Activated CD8-positive, alpha-beta T cell treated with anti-CD3 and anti-CD28 coated beads, Interleukin-2, amount 10 ng/mL, durations not matched to agents 7 days and 5 days (primary cell): ENCODE measurements at places on chromosomes 6 and 20. TPM values are rescaled to one million over a fixed set of nuclear protein-coding genes. Genes with fewer than 3 reads are reported as not detected.

The SOX18 gene
- 0.21 TPM for total RNA-seq

- no peak for DNase-seq
Observed at GRCh38 chr6:80744213-80744612, 637.7 kb downstream of the BCKDHB start.

The LINC00237 gene
- total RNA-seq, result not detected

DNA sequence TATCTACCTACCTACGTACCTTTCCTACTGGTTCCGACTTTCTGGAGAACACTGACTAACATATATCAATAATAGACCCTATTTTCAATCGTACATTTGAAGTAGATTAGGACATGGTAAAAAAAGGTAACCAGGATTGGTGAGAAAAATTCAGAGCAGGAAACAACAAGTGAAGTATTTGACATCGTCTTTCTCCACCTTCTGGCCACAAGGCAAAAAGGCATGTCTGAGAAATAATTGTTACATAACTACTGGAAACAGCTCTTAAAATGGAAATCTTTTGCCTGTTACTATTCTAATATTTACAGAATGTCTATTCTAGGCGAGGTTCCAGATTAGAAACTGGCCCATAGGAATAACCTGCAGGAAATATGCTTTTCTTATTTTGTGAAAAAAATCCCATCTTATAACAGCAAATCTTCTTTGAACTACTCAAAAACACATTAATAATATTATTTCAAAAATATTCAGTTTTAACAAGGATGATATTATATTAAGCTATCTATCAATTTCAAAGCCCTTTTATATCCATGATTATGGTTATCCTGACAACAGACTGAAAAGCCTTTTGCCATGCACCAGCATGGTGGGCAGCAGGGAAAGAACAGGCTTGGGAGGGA lies 80.8 kb downstream of the RCAN2 start:
- DNase-seq, result peak; percentile 26

The RALY gene
- total RNA-seq, result 232 TPM

GRCh38 chr6:138945354-138945753 lies 42.7 kb downstream of the REPS1 start:
- DNase-seq, result no peak

GRCh38 chr20:14700639-14700960 lies 363.2 kb upstream of the FLRT3 start:
- no peak for DNase-seq

DNA sequence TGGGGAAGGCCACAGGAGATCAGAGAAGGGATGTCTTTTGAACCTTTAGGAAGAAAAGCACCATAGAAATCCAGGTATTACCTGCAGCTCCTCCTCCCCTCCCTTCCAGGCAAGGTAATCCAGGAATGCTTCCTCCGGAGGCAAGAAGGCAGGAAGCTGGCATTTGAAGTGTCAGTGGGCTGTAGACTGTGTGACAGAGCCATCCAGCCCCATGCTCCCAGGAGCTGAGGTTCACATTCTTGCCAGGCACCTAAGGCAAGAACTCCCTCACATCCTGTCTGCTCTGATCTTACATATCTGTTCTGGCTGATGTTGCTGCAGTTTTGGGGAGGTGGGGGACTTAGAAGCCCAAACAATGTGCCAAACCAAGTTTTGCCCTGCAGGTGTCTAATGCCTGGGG lies 27.8 kb upstream of the SCUBE3 start:
- no peak for DNase-seq

DNA sequence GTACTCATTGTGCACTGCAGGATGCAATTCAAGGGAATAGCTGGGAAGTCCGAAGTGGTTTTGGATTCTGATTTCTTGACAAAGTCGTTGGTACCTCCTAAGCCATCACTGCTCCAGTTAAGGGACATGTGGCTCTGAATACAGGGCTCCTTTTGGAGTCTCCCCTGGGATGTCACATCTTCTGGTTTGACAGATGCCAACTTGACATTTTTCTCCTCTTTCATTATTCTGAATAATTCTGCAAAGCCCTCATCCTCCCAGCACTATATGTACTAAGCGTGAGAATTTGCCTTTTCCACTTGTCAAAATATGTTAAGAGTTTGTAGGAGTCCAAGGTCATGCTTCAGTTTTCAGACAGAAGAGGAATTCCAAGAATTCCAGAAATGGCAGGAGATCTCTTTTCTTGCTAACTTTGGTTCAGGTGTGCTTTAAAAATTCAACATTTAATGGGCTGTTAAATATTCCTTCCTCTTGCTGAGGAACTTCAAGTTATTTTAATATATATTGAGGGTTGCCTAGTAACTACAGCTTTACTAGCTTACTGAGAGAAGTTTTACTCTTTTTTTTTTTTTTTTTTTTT lies 38.7 kb downstream of the DOK5 start:
- no peak for DNase-seq

The COL12A1 gene
- not detected for total RNA-seq

GRCh38 chr6:6368684-6369052 lies 48.2 kb upstream of the F13A1 start:
- DNase-seq, result no peak

The SLC17A2 gene
- total RNA-seq, result not detected

- peak; percentile 32 for DNase-seq
Observed at GRCh38 chr6:29516108-29516507, 28.4 kb upstream of the MAS1L start.

The CLPSL2 gene
- not detected for total RNA-seq

The REV3L gene
- total RNA-seq, result 29.2 TPM

- DNase-seq, result peak; percentile 78
Observed at GRCh38 chr20:44388466-44389023, 33.0 kb downstream of the HNF4A start.

GRCh38 chr20:35300469-35301262 lies 8.4 kb upstream of the FAM83C start:
- no peak for DNase-seq

DNA sequence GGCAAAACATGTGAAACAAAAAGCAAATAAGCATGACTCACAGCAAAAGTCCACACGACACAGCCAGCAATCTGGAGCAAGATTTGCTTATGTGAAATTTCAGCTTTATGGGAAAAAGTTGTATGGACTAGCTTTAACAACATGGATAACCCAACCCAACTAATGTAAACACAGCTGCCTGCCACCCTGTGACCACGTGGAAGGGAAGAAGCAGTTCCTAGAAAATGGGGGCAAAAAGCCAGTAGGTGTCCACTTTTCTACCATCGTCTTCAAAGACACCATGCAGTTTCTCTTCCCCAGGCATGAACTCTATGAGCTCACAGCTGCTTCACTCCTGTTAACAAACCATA lies 425.4 kb upstream of the RNF217 start:
- no peak for DNase-seq

DNA sequence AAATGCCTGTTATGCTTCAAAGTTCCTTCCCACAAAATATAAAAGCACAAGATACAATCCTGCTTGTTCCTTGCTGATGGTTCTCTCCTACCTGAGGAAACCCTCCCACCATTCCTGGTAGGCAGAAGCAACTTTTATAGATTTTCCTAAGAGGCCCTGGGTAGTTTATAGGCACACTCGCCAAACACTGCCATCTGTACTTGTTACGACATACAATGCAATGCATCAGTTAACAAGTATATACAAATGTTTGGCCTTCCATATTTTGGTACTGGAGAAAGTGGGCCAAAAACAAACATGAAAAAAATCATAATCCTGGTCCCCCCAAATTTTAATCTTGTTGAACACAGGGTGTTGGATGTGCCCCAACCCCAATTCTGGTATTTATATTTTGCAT lies 16.6 kb downstream of the MCM9 start:
- no peak for DNase-seq

DNA sequence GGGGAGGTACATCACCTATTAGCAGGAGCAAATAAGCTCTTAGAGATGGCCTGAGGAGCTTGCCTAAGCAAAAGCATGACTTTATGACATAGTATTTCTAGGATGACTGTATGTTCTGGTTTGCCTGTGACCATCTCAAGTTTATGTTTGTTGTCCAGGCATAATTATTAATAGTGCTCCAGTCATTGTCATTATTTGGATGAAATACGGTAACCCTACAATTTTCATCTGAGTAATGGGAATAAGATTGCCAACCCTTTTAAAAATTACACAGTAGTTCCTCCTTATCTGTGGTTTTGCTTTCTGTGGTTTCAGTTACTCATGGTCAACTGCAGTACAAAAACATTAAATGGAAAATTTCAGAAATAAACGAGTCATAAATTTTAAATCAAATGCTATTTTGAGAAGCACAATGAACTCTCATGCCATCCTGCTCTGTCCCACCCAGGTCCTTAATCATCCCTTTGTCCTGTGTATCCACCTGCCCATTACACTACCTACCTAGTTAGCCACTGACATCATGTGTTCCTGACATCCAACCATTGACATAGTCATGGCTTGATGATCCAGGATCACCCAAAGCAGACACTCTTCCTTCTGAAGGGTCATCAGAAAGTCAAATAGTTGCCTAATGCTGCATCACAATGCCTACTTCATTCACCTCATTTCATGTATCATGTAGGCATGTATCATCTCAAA lies 27.0 kb upstream of the TFB1M start:
- no peak for DNase-seq

The HLA-DMA gene
- 28.6 TPM for total RNA-seq

DNA sequence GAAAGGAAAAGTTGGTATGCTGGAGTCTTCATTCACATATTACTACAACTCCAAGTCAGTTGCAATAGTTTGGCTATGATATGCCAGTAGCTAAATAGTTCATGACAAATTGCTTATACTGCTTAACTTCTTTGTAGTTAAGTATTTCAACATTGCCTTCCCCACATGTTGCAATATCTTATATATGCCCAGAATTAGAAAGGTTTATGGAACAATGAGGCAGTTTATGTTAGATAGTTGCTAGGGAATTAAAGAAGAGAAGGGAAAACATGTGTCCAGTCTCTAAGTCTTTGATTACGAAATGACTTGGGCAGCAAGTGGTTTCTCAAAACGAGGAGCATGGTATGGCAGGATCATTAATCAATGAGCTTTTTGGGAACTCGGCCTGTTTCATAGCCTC lies 145.8 kb downstream of the PLCB4 start:
- DNase-seq, result no peak

DNA sequence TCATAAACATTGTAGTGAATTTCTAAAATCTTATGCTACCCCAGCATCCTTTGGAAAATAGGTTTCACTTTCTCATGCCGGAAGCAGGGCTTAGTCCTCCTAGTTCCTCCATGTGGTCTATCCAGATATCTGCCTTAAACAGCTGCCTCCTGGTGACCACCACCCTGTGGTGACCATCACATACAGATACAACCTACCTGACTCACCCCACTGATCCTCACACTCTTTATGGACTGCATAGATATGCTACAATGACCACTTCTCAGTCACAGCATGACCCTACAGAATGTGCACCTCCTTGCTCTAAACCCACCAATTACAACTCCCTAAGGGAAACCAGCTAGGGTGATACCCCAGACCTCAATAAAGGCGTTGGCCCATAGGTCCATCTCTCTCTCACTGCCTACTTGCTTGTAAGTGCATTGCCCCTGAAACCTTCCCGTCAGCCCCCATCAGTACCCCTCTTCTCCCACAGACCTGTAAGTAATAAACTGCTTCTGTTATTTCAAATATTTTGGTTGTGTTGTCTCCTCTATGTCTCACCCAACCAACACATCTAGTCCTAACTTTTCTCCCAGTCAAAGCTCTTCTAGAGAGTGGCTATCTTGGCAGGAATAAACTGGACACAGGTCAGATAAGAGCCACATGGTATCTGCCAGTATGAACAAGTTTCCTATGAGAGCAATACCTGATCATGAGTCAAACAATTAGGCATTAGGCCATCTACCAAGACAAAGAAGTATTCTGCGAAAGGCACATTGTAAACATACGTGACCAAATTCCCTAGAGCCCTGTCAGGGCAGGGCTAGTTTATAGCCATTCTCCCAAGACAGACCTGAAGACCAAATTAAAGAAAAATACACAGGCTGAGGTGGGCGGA lies 39.4 kb upstream of the PLEKHG1 start:
- DNase-seq, result no peak

DNA sequence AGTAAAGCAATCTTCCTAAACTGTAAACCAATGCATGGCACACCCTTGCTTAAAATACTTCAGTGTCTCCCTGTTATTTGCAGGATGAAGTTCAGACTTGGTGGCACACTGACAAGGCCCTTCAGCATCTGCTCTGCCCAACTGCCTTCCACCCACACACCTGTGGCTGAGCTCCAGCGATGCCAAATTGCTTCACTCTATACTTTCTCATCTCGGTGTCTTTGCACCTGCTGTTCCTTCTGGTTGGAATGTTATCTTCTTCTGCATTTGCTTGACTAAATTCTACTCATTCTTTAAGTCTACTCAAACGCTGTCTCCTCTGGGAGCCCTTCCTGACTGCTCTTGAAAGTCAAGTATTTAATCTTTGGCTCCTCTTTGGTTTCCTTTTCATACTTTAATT lies 100.1 kb upstream of the SUPT3H start:
- no peak for DNase-seq

DNA sequence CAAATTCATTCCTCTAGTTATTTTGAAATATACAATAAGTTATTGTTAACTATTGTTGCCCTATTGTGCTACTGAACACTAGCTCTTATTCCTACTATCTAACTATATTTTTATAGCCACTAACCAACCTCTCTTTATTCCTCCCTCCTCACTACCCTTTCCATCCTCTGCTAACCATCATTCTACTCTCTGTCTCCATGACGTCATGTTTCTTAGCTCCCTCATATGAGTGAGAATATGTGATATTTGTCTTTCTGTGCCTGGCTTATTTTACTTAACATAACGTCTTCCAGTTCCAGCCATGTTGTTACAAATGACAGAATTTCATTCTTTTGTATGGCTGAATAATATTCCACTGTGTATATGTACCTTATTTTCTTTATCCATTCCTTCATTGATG lies 95.3 kb downstream of the ATXN1 start:
- DNase-seq, result no peak

DNA sequence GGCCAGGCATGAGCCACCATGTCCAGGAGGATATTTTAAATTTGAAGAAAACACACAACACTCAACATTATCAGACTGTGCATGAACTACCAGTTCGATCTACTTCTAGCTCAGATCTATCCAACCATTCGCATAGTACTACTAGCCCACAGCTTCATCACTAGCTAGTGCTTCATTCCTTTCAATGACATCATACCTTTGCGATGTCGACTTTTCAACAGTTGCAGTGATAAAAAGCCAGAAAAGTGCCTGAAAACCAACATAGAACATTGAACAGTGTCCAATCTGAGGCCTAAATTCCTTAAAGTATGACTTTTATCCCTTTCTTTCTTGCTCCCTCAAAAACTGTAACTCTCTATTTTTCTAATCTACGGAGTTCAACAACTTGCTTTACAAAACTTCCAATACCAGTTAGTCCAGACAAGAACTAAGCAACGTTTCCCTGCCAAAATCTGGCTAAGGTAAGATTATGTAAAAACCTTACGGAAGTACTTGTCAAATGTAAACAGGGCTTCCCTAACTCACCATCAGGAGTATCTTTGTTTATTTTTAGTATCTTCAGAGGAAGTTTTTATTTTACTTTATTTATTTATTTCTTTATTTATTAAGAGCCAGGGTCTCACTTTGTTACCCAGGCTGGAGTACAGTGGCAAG lies 434.0 kb upstream of the JARID2 start:
- DNase-seq, result no peak

The GRIK2 gene
- total RNA-seq, result not detected

DNA sequence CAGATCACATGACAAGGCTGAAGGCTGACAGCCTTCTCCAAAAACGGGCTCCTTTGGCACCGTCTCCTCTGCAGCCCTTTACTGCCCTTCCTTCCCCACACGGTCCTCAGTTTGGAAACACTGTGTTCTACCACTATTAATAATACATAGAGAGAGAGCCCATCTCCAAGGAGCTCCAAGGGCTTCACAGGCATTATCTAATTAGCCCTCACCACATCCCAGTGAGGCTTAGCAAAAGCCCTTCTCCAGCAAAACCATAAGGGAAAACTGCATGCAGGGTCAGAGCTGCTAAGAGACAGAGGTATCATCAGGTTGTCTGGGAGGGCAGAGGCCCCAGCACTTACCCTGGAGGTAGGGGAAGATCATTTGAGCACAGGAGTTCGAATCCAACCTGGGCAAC lies 169.3 kb upstream of the JARID2 start:
- DNase-seq, result no peak
